ENCODE measurements at places on chromosomes 3 and 15. TPM values are rescaled to one million over a fixed set of nuclear protein-coding genes. Genes with fewer than 3 reads are reported as not detected.

DNA sequence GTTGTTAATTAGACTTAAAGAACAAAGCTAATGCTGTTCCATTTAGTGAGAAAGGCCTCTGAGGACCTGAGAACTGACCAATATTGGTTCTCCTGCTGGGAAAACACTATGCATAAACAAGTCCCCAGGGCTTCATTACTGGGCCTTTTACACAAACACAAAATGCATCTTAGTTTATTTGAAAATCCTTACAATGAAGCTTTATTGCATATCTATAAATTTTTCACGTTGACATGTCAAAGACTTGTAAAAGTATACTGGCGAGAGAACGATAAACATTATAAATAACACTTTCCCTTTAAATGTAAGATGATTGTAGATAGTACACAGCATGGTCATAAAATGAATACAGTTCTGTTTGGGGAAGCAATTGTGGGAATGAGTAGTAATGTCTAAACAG is 151.7 kb downstream of the ROBO2 start:
- no peak for DNase-seq

- no peak for DNase-seq
Measured at GRCh38 chr15:85741021-85741421, 53.7 kb downstream of the KLHL25 start.

- DNase-seq, result peak; percentile 55
Measured at GRCh38 chr15:64809649-64810496, 15.6 kb downstream of the PIF1 start.

Gene SLC24A5
- total RNA-seq, result not detected

Gene SPG21
- total RNA-seq, result 63.9 TPM

- DNase-seq, result no peak
Measured at GRCh38 chr15:75823860-75824613, 19.2 kb upstream of the UBE2Q2 start.

- no peak for DNase-seq
Measured at GRCh38 chr15:31470756-31471155, 144.1 kb downstream of the KLF13 start.

DNA sequence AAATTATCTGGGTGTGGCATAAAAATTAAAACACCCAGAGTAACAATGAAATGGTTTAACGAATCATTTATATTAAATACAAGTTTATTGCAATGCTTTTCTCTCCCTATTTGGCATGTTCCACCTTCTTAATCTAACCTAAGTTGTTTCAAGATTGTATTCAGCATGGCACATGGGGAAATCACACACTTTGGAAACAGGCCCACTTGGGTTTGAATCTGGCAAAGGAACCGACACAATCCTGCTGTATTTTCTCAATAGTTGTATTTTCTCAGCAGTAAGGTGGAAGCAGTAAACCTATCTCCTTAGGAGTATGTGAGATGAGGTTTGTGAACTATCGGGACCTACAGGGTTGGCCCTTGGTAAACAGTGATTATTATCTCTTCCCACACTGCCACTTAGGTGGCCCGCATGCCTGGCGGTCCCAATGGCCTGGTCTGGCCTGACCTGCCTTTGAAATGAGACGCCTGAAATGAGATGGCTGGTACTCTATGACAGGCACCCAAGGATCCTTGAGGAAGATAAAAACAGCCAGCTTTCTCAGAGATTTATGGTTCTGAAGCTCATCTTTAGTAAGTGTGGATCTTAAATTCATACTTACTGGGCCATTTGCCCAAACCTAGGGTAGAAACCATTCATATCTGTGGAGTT is 45.3 kb upstream of the VILL start:
- no peak for DNase-seq

Data from H4 (cell line).